Osteoblast (primary cell): ENCODE measurements at places on chromosomes 2 and 18. TPM values are rescaled to one million over a fixed set of nuclear protein-coding genes. Genes with fewer than 3 reads are reported as not detected.

ZNF804A gene
- total RNA-seq, result under 0.01 TPM in 1 of 2 replicates, not detected in the other

TNFRSF11A gene
- under 0.01 TPM in 2 replicates for total RNA-seq

INO80C gene
- 9.0 and 14.4 TPM in 2 replicates for total RNA-seq

SLC4A3 gene
- total RNA-seq, result 2.5 and 3.8 TPM in 2 replicates

UGT1A10 gene
- total RNA-seq, result not detected in 2 replicates

CCDC141 gene
- not detected in 2 replicates for total RNA-seq

SUCLG1 gene
- total RNA-seq, result 45.2 and 57.2 TPM in 2 replicates

DRC1 gene
- total RNA-seq, result under 0.01 and 0.36 TPM in 2 replicates

FAM237A gene
- not detected in 2 replicates for total RNA-seq

VPS4B gene
- total RNA-seq, result 42.4 and 47.4 TPM in 2 replicates

MC2R gene
- total RNA-seq, result not detected in 2 replicates

LYPD6 gene
- under 0.01 and 0.59 TPM in 2 replicates for total RNA-seq

CROCC2 gene
- under 0.01 TPM in 2 replicates for total RNA-seq

SCN1A gene
- 0.59 and 0.72 TPM in 2 replicates for total RNA-seq

SLC4A5 gene
- 0.36 and 2.7 TPM in 2 replicates for total RNA-seq

NMUR1 gene
- total RNA-seq, result under 0.01 TPM in 2 replicates

RAMP1 gene
- total RNA-seq, result 1.8 and 4.4 TPM in 2 replicates

LBX2 gene
- total RNA-seq, result 4.1 and 5.4 TPM in 2 replicates

CDH20 gene
- not detected in 2 replicates for total RNA-seq

DTNA gene
- 10.1 and 11.5 TPM in 2 replicates for total RNA-seq

RSAD2 gene
- 0.29 and 0.72 TPM in 2 replicates for total RNA-seq

FAM168B gene
- total RNA-seq, result 100 and 117 TPM in 2 replicates

TPRKB gene
- 16.6 and 18.9 TPM in 2 replicates for total RNA-seq

MERTK gene
- 0.59 and 0.72 TPM in 2 replicates for total RNA-seq

EIF4E2 gene
- 70.6 and 83.7 TPM in 2 replicates for total RNA-seq

SRBD1 gene
- total RNA-seq, result 17.4 and 22.1 TPM in 2 replicates

CCDC68 gene
- total RNA-seq, result 9.0 and 13.3 TPM in 2 replicates

ABCG5 gene
- not detected in 2 replicates for total RNA-seq

CABLES1 gene
- 13.0 and 16.8 TPM in 2 replicates for total RNA-seq

SLC14A1 gene
- 128 and 136 TPM in 2 replicates for total RNA-seq

SMCHD1 gene
- total RNA-seq, result 52.2 and 53.6 TPM in 2 replicates

TMX3 gene
- 81.6 and 94.5 TPM in 2 replicates for total RNA-seq

CD8B2 gene
- total RNA-seq, result not detected in 2 replicates

INPP5D gene
- under 0.01 TPM in 2 replicates for total RNA-seq

FTCDNL1 gene
- 4.7 and 5.0 TPM in 2 replicates for total RNA-seq

RHOB gene
- total RNA-seq, result 145 and 161 TPM in 2 replicates

STK17B gene
- total RNA-seq, result 139 and 140 TPM in 2 replicates

MAPRE3 gene
- total RNA-seq, result 6.5 TPM in 2 replicates

RABL2A gene
- total RNA-seq, result 9.4 and 20.3 TPM in 2 replicates

CD28 gene
- total RNA-seq, result not detected in 2 replicates

L3MBTL4 gene
- total RNA-seq, result 0.36 and 0.88 TPM in 2 replicates

LRP2 gene
- not detected in 2 replicates for total RNA-seq

CPO gene
- not detected in 2 replicates for total RNA-seq

RAB17 gene
- 0.36 TPM in 1 of 2 replicates, not detected in the other for total RNA-seq

TLX2 gene
- total RNA-seq, result under 0.01 and 0.36 TPM in 2 replicates

GCKR gene
- total RNA-seq, result 1.2 and 1.4 TPM in 2 replicates

ERFE gene
- 0.88 and 1.8 TPM in 2 replicates for total RNA-seq

ONECUT2 gene
- total RNA-seq, result under 0.01 TPM in 1 of 2 replicates, not detected in the other

ANKRD36B gene
- total RNA-seq, result 49.9 and 60.4 TPM in 2 replicates
